NCI-H460 (cell line): ENCODE measurements at places on chromosomes 2 and 18. TPM values are rescaled to one million over a fixed set of nuclear protein-coding genes. Genes with fewer than 3 reads are reported as not detected.

Gene PSMA8
- not detected in 2 replicates for total RNA-seq

Gene RGPD4
- 0.07 TPM in 1 of 2 replicates, not detected in the other for total RNA-seq

Gene MEIS1
- 3.9 and 4.2 TPM in 2 replicates for total RNA-seq

Gene COL6A3
- total RNA-seq = 0.17 and 0.27 TPM in 2 replicates

Gene ANTXR1
- total RNA-seq = 265 and 310 TPM in 2 replicates

Gene INPP5D
- total RNA-seq = 0.79 and 1.3 TPM in 2 replicates
